NCI-H1105 (cell line): ENCODE measurements at places on chromosomes 6 and 20.

DNA sequence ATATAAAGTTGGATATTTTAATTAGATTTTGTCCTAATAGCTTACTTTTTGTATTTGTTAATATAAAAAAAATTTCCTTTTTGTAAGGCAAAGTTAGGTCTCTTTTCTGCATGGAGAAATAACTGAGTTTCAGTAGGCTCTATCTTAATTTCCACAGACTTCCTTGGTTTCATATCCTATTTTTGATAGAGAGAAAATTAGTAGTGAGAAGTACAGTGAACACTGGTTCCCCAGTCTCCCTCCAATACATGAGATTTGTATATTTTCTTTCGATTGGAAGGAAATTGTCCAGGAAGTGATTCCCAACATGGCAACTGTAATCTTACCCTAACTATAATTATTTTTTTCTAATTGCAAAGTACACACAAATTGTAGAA, 26.4 kb downstream of the TRIM27 start:
- DNase-seq = no peak

DNA sequence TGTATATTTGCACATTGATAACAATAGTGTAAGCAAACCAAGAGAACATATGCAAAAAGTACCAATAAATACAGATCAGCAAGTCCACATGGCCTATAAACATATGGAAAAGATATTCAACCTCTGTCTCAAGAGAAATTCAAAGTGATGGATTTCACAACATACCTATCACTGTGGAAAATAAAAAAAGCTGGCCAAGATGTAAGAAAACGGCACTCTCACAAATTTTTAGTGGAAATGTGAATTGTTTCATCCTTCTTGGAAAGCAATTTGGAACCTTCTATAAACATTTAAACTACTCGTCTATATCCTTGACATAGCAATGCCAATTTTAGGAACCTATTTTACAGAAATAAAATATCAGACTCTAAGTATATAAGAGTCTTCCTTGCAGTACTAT, 559.8 kb downstream of the QKI start:
- no peak for DNase-seq

GRCh38 chr20:11791835-11792567, 125.7 kb upstream of the BTBD3 start:
- no peak for DNase-seq

DNA sequence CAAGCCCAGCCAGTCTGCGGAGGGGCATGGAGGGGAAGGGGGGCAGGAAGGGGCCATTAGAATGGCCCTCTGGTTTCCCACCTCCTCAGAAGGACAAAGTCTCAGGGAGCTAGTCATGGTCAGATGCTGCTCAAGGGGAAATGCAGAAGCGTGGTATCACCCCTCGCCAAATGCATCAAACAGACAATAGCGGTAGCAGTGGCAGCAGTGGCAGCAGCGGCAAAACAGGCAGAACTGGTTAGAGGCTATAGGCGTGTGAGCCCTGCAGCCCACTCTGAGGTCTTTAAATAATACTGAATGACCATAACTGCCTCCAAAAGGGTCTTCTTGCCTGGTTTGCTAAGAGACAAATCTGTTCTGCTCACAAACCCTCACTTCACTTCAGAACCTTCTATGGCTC, 186.7 kb downstream of the TFAP2C start:
- no peak for DNase-seq

DNA sequence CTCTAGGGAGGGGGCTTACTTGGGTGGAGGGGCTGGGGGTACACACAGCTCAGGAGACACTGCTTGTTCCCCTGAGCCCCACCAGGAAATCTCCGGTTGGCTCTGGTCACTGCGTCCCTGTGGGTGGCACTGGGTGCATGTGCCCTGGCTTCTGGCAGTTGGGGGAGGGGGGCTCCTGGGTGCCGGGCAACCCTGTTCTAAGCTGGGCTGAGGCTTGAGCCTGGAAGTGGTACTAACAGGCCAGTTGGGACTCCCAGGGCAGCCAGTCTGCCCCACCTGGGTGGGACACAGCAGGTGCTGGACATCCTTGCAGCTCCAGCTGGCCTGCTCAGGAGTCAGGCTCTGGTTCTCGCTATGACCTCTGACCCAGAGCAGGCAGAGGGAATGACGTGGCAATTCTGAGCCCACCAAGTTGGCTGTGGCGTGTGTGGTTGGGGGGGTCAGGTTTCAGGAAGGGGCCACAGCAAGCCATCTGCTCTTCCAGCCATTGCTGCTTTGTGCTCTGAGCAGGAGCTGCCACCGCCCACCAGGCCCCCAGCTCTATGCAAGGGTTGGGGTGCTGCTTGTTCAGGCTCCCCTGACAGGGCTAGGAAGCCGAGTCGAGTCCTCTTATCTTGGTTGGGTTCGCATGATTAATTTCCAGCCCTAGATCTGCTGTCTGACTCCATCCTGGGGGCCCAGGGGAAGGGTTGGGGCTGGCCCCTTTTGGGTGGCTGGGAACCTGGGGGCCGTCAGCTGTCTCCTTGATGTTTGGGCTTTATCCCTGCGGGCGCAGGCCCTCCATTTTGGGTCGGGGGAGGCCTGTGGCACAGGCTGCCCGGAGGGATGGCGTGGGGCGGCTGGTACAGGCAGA, 590 bp downstream of the C20orf204 start:
- no peak for DNase-seq
